ENCODE measurements at places on chromosomes 3 and 15.

DNA sequence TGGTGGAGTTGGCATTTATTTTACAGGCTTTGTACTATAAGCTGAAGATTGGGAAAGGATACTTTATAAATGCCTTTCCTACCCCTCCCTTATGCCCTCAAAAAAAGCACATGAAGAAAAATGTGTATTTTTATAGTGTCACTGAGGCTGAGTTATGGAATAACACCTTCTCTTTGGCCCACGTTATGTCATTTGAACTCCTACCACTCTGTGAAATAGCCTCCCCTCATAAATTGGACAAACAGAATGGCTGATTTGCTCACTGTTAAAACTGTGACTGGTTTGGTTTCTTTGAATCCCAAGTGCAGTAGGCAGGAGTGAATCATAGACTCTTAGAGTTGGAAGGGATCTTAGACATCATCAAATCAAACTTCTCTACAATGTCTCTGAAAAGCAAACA is 95.2 kb upstream of the SKOR1 start:
- DNase-seq = no peak

GRCh38 chr3:187836823-187837770 is 91.8 kb upstream of the BCL6 start:
- no peak for DNase-seq

DNA sequence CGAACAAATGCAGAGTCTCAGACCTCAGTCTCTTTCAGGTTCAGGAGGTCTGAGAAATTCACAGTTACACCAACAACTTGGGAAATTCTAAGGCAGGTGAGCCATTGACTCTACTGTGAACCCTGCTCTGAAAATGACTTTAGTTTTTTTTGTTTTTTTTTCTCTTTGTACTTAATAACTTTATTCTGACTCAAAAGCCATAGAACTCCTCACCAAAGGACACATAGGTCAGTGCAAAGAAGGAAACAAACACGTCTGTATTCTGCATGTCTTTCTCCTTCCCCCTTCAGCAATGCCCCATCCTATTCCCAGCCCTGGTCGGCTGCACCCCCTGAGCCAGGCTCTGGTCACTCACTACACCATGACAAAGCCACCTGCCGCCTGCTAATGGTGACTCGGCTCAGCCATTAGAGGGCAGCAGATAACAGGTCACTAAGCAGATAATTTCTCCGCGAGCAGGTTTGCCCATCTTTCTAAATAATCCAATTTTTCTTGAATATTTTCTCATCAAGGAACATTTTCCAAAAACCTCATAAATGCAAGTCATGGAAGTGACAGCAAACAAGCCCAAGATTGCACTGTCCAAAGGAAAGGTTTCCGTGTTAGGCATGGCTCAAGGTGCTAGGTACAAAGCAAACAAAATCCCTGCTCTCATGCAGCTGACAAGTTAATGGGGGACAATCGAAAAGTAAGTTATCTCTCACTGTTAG is 37.7 kb downstream of the TM4SF4 start:
- peak; percentile 57 for DNase-seq

DNA sequence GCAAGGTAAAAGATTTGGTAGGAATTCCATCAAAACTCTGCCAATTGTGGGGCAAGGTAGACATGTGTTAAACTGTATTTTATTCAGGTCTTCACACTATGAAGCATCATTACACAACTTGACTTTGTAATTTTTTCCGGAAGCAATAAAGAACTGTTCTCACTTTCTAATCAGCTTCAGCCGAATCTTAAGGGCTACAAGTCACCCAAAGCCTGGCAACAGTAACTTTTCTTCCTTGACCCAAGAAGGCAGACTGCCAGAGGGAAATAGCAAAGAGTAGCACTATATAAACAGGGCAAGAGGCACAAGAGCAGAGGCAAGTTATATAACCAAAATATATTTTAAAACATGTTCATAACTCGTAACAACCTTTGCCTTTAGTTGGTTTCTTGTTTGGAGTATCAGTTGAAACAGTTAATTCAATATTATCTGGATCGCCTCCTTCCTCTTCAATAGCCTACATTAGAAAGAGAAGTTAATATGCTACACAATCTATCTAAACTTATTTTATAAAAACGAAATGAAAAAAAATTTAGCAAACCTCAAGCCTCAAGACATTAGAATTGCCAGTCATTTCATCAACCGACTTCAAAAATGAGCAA is 1.4 kb downstream of the SLTM start:
- DNase-seq = no peak
